ENCODE measurements at places on chromosomes 2 and 18. TPM values are rescaled to one million over a fixed set of nuclear protein-coding genes. Genes with fewer than 3 reads are reported as not detected.
A peak's percentile ranks its signal among the peaks of the same experiment; 100 is the strongest.

The VWC2L gene
- total RNA-seq, result not detected

The FAM237A gene
- not detected for total RNA-seq

DNA sequence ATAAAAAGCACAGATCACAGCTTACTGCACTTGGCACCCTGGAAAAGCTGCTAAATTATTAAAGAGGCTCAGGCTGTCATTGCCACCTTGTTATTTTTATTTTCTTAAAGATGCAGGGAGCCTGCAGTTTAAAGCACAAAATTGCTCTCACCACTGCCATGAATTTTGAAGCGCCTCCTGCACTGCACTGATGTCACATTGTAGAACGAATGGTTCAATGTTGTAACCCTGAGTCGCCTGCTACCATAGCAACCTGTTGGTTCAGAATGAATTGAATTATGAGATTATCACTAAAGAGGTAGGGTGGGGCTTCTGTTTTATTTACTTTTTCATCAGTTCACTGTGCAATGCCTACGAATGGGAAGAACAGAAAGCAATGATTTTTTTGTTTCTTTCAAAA is 16.5 kb downstream of the SCG2 start:
- no peak for DNase-seq

DNA sequence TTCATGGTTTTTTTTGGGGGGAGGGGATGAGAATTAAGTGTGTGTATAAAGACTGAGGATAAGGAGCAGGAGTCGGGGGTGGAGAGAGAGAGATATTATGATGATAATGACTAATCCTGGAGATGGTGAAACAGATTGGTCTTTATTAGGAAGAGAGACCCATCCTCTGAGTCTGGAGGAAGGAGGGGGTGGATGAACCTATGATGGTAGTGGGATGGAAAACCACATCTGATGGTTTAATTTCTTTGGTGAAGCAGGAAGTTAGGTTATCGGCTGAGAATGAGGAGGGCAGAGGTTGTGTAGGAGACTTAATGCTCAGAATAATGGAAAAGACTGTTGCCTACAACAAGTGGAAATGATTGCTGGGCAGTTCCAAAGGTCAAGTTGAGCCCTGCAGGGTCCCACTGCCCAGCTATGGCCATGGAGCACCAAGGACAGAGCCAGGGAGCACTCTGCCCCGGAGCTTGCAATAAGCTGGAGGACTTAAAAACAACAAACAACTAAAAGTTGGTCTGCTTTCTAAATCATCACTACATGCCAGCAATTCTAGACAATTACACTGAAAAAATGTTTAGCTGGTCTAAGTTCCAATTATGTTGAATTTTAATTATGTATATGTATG is 7.9 kb downstream of the SLC16A14 start:
- no peak for DNase-seq

DNA sequence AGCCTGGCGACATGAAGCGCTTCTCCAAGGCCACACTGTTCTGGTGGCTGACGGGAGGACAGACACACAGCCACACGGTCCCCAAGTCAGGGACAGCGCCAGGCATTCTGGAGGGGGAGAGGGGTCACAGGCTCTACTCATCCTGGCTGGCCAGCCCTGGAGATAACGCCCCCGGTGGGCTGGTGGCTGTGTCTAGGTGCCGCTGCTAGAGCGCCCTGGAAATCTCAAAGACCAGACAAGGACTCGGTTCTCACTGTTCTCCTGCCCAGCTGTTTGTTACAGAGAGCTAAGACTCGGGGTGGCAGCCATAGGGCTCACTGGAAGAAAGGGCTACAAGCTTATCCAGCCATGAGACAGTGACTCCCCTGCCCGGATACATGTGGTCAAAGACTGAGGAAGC is 72.0 kb downstream of the KCNF1 start:
- DNase-seq, result no peak

The REG3A gene
- 0.45 TPM for total RNA-seq

The HOXD13 gene
- not detected for total RNA-seq

DNA sequence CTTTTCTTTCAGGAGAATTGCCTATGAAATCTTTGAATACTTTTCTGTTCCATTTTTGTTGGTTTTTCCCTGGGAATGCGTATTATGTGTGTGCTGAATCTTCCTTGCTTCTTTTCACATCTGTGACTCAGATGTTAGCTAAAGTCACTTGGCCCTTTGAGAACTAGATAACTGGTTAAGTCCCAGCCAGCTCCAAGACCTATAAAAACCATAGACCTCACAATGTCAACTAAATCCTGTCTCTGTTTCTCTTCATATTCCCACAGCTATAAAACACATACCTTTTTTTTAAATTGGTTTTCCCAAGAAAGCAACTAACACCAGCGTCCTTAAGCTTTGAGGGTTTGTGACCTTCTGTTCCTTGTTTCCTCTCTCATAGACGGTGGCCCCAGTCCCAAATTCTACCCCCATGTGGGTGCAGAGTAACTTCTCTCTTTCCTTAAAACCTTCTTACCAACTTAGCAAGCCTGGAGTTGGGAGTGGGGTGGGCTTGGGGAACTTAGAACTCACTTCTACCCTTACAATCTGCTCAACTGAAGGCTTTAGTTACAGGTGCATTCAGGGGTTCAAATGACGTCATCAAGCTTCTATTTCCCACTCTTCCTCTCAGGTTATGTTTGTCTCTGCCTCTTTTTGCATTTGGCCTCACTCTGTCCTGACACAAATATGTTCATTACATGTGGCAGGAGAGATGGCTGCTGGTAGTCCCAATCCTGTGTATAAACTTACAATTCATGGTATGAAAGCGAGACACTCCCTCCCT is 58.1 kb upstream of the TGIF1 start:
- DNase-seq, result no peak

- DNase-seq, result no peak
Observed at GRCh38 chr2:216210701-216211540, 101.8 kb downstream of the XRCC5 start.

The ANKRD44 gene
- total RNA-seq, result 7.9 TPM

GRCh38 chr2:70906439-70907005 is 29.2 kb upstream of the ATP6V1B1 start:
- peak; percentile 12 for DNase-seq

GRCh38 chr2:159895258-159896065 is 97.5 kb upstream of the CD302 start:
- DNase-seq, result no peak

DNA sequence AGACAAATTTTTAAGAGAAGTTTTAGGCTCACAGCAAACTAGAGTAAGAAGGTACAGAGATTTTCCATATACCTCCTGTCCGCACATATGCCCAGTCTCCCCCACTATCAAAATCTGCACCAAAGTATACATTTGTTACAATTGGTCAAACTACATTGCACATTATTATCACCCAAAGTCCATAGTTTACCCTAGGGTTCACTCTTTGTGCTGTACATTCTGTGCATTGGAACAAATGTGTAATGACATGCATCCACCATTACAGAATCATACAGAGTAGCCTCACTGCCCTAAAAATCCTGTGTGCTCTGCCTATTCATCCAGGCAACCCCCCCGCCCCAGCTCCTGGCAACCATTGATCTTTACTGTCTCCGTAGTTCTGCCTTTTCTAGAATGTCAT is 61.7 kb upstream of the SPRED2 start:
- DNase-seq, result no peak

The CBLN2 gene
- not detected for total RNA-seq

DNA sequence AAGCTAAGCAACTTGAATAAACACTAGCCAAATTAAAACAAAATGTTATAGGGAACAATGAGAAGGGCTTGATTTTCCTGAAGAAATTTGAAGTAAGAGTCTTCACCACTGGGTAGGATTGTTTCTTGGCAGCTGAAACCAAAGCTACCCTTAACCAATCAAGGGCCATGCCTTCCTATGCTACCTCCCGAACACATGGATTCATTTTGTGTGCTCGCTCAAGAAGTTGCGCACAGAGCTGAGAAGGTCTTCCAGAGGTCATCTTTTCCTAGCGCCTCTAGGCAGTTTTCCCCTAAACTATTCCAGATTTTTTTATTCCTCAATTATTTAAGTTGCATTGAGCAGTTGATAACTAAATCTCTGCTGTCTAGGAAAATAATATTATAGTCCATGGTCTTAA is 264.6 kb downstream of the RBM43 start:
- no peak for DNase-seq

DNA sequence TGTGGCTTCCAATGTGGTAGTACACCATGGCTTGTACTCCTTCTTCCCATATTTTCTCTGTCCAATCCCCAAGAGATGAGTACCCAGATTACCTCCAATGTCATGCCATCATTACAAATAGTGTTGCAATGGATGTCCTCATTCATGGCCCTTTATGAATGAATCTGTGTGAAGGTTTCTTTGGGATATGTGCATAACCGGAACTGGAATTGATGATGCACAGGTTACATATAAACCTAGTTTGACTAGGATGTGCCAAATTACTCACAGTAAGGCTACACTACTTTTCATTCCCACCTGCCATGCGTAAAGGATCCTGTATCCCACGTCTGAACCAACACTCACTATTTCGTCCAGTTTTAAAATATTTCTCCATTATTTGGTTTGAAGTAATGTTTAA is 173.9 kb upstream of the CXCR4 start:
- no peak for DNase-seq

The ITPRID2 gene
- total RNA-seq, result 96.4 TPM

The NBAS gene
- 19.5 TPM for total RNA-seq

DNA sequence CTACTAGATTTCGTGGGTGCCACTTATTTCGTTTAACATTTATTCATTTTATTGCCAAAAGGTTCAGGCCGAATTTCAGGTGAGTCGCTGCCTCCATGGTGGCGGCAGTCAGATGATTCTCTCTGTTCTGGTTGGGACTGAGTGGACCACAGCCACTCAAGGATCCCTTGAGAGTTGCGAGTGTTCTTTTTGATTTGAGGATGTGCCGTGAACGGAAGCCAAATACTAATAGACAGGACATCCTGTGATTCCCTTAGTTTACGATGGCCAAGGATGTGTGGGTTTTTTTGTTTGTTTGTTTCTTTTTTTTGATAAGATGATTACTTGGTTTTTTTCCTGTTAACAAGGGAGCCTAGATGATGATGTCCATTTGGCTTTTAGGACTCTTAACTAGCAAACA is 13.2 kb downstream of the MAPRE2 start:
- no peak for DNase-seq

GRCh38 chr18:23243178-23243577 is 107.9 kb downstream of the CABLES1 start:
- no peak for DNase-seq

GRCh38 chr2:228474466-228474865 is 293.0 kb upstream of the SPHKAP start:
- DNase-seq, result no peak

The UGT1A6 gene
- total RNA-seq, result 181 TPM

The ALPG gene
- total RNA-seq, result not detected

DNA sequence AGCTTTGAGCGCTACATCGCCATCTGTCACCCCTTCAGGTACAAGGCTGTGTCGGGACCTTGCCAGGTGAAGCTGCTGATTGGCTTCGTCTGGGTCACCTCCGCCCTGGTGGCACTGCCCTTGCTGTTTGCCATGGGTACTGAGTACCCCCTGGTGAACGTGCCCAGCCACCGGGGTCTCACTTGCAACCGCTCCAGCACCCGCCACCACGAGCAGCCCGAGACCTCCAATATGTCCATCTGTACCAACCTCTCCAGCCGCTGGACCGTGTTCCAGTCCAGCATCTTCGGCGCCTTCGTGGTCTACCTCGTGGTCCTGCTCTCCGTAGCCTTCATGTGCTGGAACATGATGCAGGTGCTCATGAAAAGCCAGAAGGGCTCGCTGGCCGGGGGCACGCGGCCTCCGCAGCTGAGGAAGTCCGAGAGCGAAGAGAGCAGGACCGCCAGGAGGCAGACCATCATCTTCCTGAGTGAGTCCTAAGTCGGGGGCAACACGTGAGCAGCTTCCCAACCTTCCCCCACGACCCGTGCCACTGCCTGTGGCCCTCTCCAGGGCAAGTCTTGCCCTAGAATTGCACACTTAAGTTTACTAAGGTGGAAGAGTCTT is 928 bp downstream of the GPR39 start:
- no peak for DNase-seq

The RGPD3 gene
- 0.13 TPM for total RNA-seq

GRCh38 chr18:49997558-49997957 is 184.2 kb upstream of the ACAA2 start:
- DNase-seq, result no peak

DNA sequence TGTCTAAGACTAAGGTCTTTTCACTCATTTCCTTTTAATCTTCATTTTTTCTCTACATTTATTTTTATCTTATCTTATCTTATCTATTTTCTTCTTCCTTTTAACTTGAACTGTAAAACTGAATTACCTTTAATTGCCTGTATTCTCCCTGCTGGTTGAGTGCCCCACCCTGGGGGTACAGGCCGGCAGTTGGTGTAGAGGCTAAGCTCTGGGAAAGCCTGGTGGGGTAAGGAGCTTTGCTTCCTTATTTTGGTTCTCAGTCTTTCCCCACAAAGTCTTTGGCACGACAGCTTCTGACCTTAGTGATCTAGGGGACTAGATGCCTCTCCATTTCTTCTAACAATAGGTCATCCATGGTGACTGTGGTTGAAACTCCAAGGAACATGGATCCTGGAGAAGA is 26.8 kb upstream of the HAAO start:
- no peak for DNase-seq

- DNase-seq, result no peak
Observed at GRCh38 chr2:102010902-102011301, 19.1 kb downstream of the IL1R2 start.

- no peak for DNase-seq
Observed at GRCh38 chr2:44351088-44351487, 10.2 kb downstream of the PREPL start.

The SAG gene
- total RNA-seq, result not detected

The SP140L gene
- 6.1 TPM for total RNA-seq

The HRH4 gene
- 0.15 TPM for total RNA-seq

DNA sequence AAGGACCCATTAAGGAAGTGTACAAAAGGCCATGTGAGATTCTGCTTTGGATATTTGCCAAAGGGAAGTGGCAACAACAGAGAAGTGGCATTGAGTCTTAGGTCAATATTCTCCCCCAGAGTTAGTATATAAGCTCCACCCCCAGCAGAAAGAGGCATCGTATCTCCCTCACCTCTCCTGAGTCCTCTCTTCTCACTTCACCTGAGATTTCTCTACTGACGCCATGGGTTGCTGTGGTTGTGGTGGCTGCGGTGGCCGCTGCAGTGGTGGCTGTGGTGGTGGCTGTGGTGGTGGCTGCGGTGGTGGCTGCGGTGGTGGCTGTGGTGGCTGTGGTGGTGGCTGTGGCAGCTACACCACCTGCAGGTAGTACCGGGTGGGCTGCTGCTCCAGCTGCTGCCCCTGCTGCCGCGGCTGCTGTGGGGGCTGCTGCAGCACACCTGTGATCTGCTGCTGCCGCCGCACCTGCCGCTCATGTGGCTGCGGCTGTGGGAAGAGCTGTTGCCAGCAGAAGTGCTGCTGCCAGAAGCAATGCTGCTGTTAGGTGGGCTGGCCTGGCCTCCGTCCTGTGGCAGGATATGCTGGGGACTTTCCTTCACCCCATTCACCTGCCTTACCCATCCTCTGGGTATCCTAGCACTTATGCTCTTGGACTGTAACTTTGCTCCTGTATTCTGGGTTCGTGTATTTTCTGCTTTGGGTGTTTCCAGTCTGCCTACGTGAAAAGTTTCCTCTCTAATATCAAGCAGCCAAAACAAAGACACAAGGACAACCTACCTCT is 5.9 kb downstream of the SCYGR3 start:
- DNase-seq, result no peak

The STON1 gene
- 0.93 TPM for total RNA-seq

- DNase-seq, result no peak
Observed at GRCh38 chr2:104332731-104333130, 521.2 kb upstream of the POU3F3 start.

Measured in left lobe of liver (tissue), 2 donors.